PC-3 (cell line): ENCODE measurements at places on chromosomes 16 and 17. TPM values are rescaled to one million over a fixed set of nuclear protein-coding genes. Genes with fewer than 3 reads are reported as not detected.

- H3K4me3 ChIP-seq = peak within 1 kb of the TSS; percentile 85
- peak within 1 kb of the TSS; percentile 97 for H3K27ac ChIP-seq
- no peaks in the 10 kb centered on the region for H3K27me3 ChIP-seq
- H3K4me1 ChIP-seq = peaks cover 41% of the 10 kb centered on the region
Observed at GRCh38 chr16:74998481-74999218, at the start of gene ZNRF1. ZNRF1 (plus strand) TSS chr16:74999024; CDS start chr16:74999672, 648 bp downstream.

GRCh38 chr17:81583589-81584342, 31.6 kb upstream of the FAAP100 start:
- H3K4me1 ChIP-seq = peaks cover 28% of the 10 kb centered on the region
- DNase-seq = peak; percentile 86
- H3K36me3 ChIP-seq = peaks cover 60% of the 10 kb centered on the region
- no peaks in the 10 kb centered on the region for H3K27me3 ChIP-seq
- H3K4me3 ChIP-seq = no peak overlapping the region

- H3K4me1 ChIP-seq = peaks cover 10% of the 10 kb centered on the region
- H3K4me3 ChIP-seq = no peak overlapping the region
- DNase-seq = no peak
- no peak overlapping the region for H3K27ac ChIP-seq
Observed at GRCh38 chr16:4218202-4218601, 23.7 kb downstream of the SRL start.

TPSG1 gene
- total RNA-seq = not detected in 2 replicates

DNA sequence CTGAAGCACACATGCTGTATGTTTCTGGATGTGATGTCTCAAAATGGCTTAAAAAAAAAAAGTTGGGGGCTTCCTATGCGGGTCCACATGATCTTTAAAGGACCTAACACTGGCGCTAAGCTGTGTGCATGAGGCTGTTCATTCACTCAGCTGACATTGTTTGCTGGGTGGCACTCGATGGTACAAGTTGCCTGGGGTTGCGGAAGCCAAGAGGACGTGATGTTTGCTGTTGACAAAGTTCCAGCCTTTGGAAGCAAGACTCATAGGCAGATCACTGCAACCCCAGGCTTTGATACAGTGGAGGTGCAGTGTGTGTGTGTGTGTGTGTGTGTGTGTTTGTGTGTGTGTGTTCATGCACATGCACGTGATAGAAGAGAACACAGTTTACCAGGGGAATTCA, 29.5 kb upstream of the DNAI2 start:
- H3K4me3 ChIP-seq = no peak overlapping the region
- DNase-seq = no peak
- no peaks in the 10 kb centered on the region for H3K27me3 ChIP-seq
- no peaks in the 10 kb centered on the region for H3K36me3 ChIP-seq
- H3K4me1 ChIP-seq = no peaks in the 10 kb centered on the region

GRCh38 chr16:67963662-67964321, 4.6 kb downstream of the SLC12A4 start:
- no peaks in the 10 kb centered on the region; the same call in 1 of the 2 replicates for H3K36me3 ChIP-seq
- DNase-seq = no peak
- no peak overlapping the region for H3K27ac ChIP-seq
- H3K4me3 ChIP-seq = no peak overlapping the region
- peaks cover 15% of the 10 kb centered on the region for H3K4me1 ChIP-seq

DNA sequence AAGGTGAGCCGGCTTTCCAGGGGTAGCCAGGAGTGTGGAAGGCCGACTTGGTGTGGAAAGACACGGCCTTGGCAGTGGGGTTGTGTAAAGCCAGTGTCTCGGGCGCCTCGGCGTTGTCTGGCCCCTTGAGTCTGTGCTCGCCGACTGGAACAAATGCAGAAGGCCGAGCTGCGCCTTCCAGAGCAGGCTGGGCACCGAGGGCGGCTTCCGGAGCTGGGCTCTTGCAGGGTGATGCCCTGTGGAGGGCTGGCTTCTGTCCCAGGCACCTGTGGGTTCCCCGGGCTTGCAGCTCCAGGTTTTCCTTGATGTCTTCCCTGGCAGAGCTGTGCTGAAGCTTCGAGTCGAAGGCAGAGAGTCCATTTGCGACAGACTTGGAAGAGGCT, 8.0 kb downstream of the ZNF750 start:
- no peak for DNase-seq
- no peak overlapping the region for H3K27ac ChIP-seq
- no peaks in the 10 kb centered on the region for H3K27me3 ChIP-seq
- H3K4me3 ChIP-seq = no peak overlapping the region
- H3K36me3 ChIP-seq = peaks cover 15% of the 10 kb centered on the region

- peaks cover 20% of the 10 kb centered on the region for H3K27me3 ChIP-seq
- no peaks in the 10 kb centered on the region for H3K36me3 ChIP-seq
- H3K4me1 ChIP-seq = no peaks in the 10 kb centered on the region
Observed at GRCh38 chr17:9178319-9178718, 157.0 kb downstream of the NTN1 start.

- H3K4me3 ChIP-seq = no peak overlapping the region
- peaks cover 8% of the 10 kb centered on the region for H3K4me1 ChIP-seq
- DNase-seq = peak; percentile 77
- H3K27ac ChIP-seq = peak overlapping the region; percentile 50
- no peaks in the 10 kb centered on the region for H3K36me3 ChIP-seq
Observed at GRCh38 chr16:78684030-78684611, 584.7 kb downstream of the WWOX start.

IGSF6 gene
- total RNA-seq = 0.36 TPM in 1 of 2 replicates, not detected in the other

DNA sequence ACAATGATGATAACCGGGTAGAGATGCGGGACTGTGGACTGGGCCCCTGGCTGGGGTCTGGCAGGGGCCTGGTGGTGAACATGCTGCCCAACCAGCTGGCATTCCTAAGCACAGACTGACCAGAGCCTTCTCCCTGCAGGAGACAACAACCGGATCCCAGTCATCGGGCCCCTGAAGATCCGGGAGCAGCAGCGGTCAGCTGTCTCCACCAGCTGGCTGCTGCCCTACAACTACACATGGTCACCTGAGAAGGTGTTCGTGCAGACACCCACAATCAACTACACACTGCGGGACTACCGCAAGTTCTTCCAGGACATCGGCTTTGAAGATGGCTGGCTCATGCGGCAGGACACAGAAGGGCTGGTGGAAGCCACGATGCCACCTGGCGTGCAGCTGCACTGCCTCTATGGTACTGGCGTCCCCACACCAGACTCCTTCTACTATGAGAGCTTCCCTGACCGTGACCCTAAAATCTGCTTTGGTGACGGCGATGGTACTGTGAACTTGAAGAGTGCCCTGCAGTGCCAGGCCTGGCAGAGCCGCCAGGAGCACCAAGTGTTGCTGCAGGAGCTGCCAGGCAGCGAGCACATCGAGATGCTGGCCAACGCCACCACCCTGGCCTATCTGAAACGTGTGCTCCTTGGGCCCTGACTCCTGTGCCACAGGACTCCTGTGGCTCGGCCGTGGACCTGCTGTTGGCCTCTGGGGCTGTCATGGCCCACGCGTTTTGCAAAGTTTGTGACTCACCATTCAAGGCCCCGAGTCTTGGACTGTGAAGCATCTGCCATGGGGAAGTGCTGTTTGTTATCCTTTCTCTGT, 5.1 kb upstream of the SLC7A6 start:
- no peaks in the 10 kb centered on the region for H3K27me3 ChIP-seq
- H3K4me3 ChIP-seq = no peak overlapping the region
- H3K4me1 ChIP-seq = peaks cover 25% of the 10 kb centered on the region
- no peak overlapping the region for H3K27ac ChIP-seq
- DNase-seq = no peak
- H3K36me3 ChIP-seq = no peaks in the 10 kb centered on the region; the same call in 1 of the 2 replicates

DNA sequence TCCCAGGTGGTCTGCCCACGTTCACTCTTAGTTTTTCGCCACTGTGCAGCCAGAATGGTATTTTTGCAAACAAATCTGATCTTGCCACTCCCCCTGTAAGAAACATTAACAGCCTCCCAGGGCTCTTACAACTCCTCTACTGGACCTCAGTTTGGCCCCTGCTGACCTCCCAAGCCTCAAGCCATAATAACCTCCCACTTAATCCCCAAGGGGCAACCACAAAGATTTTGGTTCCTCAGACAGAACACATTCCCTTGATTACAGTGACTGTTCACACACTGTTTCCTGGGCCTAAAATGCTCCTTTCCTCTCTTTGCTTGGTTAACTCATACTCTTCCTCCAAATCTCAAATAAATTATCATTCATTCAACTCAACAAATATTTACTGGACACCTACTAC, 21.5 kb upstream of the CD300E start:
- no peak for DNase-seq
- H3K27me3 ChIP-seq = peaks cover 85% of the 10 kb centered on the region
- no peak overlapping the region for H3K27ac ChIP-seq
- H3K4me3 ChIP-seq = no peak overlapping the region
- no peaks in the 10 kb centered on the region for H3K36me3 ChIP-seq

DNA sequence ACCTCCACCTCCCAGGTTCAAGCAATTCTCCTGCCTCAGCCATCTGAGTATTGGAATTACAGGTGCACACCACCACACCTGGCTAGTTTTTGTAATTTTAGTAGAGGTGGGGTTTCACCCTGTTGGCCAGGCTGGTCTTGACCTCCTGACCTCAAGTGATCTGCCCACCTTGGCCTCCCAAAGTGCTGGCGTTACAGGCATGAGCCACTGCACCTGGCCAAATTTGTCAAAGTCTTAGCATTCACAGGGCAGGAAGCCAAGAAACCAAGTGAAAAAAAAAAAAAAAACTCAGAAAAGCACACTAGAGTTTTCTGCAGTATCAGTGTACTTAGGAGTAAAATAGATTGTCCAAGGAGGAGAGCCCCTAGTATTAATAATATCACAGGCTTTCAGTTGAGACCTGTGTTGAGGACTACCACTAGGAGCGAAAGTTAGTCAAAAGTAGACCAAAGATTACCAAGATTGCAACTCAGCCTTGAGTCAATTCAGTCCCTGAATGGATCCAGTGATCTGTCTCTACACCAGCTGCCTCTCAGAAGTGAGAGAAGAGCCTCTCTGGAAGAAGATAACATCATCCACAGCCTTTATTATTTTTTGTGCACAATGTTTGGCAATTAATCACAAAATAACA, 159.7 kb downstream of the CEP112 start:
- no peak overlapping the region for H3K4me3 ChIP-seq
- H3K27ac ChIP-seq = no peak overlapping the region
- no peak for DNase-seq
- no peaks in the 10 kb centered on the region for H3K27me3 ChIP-seq
- H3K4me1 ChIP-seq = no peaks in the 10 kb centered on the region

PPM1D gene
- total RNA-seq = 8.2 and 8.4 TPM in 2 replicates
